Neural crest cell (in vitro differentiated cells): ENCODE measurements at places on chromosomes 16 and 17.

DNA sequence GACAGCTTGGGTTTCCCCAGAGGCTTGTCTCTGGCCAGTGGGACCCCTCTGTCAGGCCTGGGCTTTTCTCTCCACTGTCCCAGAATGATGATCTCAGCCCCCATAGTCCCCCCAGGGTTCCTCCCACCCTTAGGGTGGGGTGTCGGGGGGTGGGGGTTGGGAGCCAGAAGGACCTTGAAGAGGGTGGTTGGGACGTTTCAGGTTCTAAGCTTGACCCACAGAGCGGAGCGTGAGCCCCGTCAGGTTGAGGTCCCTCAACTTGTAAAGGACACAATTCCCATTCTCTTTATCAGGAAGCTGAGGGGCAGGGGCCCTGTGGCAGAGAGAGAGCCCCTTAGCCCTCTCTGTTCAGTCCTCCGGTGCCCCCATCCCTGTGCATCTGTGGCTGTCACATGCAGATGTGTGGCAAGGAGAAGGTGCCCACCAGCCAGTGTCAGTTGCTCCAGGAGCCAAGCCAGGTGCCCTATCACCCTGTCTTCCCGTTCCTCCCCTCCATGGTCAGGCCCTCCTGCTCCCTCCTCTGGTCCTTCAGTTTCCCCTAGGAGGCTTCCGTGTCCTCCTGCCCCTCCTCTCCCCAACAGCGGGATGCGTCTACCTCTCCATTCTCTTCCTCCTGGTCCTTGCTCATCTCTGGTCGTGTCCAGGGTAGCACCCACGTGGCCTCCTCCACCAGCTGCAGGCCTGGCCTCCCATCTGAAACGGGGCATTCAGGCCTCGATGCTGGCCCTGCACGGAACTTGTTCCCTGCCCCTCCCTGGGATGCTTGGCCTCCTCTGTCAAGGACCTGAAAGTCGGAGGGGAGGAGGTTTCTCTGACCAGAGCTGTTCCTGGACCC is 1.5 kb upstream of the NTN3 start:
- DNase-seq, result no peak

DNA sequence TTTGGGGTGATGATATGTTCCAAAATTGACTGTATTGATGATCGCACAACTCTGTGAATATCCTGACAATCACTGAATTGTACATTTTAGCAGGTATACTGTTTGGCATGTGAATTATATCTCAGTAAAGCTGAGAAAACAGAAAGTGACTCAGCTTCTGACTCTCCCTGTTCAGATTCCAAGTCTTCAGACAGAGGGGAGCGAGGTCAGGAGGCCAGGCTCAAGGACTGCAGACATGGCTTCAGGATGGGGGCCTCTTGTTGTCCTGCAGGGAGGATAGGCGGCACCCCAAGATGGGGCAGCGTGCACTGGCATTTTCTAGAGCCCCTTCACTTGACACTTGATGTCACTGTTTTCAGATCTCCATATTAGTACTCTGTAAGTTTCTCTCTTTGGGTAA is 45.6 kb downstream of the KNOP1 start:
- no peak for DNase-seq

GRCh38 chr17:76049836-76050537 is 22.3 kb downstream of the SRP68 start:
- no peak for DNase-seq

DNA sequence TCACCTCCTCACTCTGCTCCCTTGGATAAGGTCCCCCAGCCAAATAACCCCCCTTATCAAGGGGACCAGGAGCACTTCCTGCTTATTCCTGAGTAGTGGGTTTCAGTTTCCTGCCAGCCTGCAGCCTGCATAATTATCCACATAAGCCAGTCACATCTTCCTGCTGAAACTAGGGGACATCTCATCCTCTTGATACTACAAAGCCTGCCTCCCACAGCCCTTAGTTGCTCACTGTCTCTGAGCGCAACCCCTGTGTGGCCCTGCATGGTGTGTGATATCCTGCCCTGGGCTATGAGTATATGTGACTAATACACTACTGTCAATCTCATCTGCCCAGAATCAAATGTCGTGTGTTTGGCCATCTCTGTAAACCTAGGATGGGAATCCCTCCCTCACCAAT is 8.0 kb upstream of the XYLT2 start:
- DNase-seq, result no peak

GRCh38 chr17:74749279-74750038 is 1.0 kb downstream of the NHERF1 start:
- no peak for DNase-seq

- peak; percentile 45 for DNase-seq
Measured at GRCh38 chr16:81623365-81624102, 155.6 kb upstream of the PLCG2 start.

GRCh38 chr17:59676716-59677115 is 30.5 kb downstream of the PTRH2 start:
- DNase-seq, result no peak

- DNase-seq, result no peak
Measured at GRCh38 chr17:48647103-48647962, 21.2 kb upstream of the HOXB9 start.
